ENCODE measurements at places on chromosomes 2 and 18. TPM values are rescaled to one million over a fixed set of nuclear protein-coding genes. Genes with fewer than 3 reads are reported as not detected.

The CTNNA2 gene
- not detected for total RNA-seq

The AMER3 gene
- not detected for total RNA-seq

The UGT1A10 gene
- not detected for total RNA-seq

The ASB3 gene
- 30.9 TPM for total RNA-seq

The PROKR1 gene
- total RNA-seq, result not detected

The SERPINB12 gene
- not detected for total RNA-seq

The GPBAR1 gene
- not detected for total RNA-seq

The KIF5C gene
- 0.34 TPM for total RNA-seq

The LRRC30 gene
- total RNA-seq, result not detected

The TYW5 gene
- total RNA-seq, result 7.4 TPM

The ANKRD62 gene
- total RNA-seq, result not detected

The LYG2 gene
- not detected for total RNA-seq

DNA sequence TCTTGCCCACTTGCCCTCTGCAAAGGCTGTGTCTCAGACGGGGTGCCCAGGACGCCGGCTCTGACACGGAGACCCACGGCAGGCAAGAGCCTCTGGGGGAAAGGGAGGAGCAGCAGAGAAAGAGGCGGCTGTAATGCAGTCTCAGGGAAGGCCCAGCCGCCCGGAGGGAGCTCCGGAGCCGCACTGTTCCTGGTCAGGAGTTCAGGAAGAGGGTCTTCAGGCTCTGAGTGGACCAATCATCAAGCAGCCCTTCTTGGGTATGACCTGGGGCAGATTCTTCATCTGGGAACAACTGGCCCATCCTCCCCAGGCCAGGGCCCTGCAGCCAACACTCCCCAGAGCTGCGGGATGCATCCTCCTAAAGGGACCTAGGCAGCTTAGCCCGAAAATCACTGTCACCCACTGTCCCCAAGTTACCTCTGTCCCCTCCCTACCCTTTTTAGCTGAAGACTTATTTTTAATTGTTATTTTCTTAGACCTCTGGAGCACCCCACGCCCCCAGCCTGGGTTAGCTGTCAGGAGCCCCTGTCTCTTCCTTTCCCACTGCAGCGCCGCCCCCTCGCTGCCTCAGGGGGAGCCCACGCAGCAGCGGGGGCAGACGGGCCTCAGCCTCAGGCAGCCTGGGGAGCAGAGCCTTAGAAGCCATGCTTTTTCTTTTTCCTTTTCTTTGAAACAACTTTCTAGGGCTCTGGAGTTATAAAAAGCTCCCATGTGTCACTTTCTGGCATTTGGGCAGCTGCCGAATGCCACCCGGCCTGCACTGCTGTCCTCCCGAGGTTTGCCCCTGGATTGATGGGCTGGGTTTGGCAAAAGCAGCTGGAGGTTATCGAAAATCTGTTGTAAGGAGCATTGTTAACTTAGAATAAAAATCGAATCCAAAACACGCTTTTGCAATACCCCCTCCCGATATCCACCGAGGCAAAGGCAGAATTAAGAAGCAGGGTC lies 644 bp upstream of the NEU2 start:
- DNase-seq, result no peak

DNA sequence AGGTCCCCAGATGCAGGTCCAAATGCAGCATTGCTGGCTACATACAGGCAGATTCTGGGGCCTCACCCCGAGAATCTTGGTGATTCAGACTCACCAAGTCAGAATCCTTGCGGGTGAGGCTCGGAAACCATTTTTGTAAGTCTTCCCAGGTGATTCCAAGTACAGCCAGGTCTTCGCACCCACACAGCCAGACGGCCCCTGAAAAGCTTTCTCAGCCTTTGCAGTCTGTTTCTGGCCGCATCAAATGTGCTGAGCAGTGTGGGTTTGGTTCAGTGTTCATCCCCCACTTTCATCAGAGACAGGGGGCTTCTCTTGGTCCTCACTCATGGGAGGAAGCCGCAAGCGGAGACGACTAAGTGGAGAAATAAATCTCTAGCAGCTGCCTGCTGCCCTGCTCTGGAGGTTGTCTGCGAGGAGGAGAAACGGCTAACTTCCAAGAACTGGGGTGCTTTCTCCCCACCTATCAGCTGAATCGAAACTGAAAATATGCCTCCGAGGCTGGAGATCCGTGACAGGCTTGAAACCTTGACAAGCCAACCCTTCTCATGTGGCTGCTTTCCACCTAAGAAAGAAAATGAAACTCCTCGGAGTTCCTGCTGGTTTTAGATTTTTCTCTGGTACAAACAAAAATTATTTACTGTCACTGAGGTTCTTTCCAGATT lies 8.9 kb upstream of the TMEM185B start:
- DNase-seq, result no peak

DNA sequence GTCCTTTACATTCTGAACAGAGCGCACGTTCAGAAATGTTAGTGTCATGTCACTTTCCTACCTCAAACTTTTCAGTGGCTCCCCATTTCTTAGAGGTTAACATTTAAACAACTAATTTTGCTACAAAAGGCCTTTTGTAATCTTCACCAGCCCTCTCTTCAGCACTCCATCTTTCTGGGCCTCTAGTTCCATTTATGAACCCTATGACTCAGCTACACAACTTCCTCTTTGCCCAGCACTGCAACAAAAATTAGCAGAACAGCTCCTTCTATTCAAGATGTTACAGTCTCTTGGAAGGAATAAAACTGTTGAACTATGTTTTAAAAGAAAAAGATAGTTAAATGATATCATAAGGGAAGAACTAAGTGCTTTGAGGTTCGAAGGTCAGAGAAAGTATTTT lies 139.9 kb downstream of the VWC2L start:
- DNase-seq, result no peak

GRCh38 chr18:6956495-6956894 lies 161.1 kb downstream of the LAMA1 start:
- DNase-seq, result no peak

DNA sequence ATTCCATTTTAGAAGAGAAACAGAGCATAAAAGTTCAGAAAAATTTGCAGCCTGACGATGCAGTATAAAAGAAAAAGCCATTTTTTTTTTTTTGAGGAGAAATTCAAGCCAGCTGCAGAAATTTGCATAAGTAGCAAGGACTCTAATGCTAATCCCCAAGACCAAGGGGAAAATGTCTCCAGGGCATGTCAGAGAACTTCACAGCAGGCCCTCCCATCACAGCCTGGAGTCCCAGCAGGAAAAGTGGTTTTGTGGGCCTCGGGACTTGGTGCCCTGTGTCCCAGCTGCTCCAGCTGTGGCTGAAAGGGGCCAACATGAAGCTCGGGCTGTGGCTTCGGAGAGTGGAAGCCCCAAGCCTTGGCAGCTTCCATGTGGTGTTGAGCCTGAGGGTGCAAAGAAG lies 325.3 kb upstream of the HNMT start:
- DNase-seq, result no peak

GRCh38 chr2:107785756-107786155 lies 40.9 kb upstream of the RGPD4 start:
- DNase-seq, result no peak

GRCh38 chr2:233691443-233692433 lies 952 bp upstream of the UGT1A6 start:
- DNase-seq, result no peak

DNA sequence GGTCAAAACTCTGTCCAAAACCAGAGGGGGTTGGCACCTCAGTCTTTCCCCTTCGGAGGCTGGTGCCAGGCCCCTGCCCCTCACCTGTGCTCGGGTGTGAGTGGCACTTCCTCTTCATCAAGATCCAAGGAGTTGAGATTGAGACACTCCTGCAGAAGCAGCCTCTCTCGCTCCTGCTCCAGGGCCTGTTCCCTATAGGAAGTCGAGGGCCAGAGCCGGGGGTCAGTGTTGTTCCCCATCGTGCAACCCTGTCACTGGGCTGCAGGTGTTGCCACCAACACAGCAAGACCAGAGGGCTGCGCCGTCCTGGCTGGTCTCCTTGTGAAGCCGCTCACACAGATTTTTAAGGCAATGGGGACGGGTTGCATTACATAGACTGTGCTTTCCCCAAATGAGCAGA lies 18.9 kb downstream of the FAM178B start:
- DNase-seq, result no peak

DNA sequence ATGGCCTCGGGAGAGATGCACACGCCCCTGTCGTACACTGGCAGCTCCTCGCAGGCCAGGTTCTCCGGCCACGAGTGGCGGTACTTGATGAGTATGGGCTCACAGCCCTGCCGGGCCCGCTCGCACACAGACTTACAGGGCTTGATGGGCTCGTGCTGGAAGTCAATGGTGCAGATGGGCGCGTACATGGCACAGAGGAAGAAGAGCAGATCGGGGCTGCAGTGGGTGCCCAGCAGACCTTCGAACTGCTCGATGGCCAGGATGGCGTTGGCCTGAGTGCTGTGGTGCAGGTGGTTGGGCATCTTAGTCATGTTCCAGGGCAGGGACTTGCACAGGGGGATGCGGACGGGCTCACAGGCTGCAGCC lies 359 bp downstream of the FRZB start:
- no peak for DNase-seq

DNA sequence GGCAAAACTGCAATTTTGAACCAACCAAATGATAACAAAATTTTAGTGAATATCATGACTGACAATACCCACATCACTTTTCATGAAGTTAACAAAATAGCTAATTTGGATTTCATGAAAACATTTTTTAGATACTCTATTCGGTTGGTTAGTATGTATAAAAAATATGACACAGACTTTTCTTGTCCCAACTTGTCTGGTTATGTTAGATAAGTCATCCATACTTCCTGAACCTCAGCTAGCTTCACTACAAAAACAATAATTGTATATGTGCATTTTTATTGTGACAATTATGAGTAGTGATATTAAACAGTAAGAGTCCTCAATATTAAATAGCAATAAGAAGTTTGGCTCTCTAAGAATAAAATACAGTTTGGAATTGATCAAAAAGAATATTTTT lies 408.1 kb upstream of the DSEL start:
- no peak for DNase-seq

DNA sequence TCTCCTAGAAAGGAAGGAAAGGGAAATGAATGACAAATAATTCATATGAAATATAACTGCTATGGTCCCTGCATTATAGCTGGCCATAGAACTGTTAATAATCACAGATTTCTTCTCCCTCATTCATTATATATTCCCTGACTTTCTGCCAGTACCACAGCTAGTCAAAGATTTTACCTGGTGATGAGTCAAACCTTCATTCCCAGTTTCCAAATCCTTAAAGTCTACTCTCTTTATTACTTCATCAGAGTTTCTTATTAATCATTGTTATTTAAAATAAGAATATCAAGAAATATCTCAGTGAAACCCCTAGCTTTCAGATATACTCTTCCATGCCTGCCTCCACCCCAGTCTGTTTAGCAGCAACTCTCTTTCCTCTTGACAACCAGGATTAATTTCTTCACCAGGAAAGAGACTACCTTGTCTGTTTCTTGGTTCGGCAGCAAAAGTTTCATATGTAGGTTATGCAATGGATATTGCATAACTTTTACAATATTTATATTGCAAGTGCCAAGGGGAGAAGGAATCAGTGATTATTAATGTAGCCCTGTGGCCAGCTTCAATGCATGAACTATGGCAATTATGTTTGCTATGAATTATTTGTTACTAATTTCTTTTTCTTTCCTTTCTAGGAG lies 533.8 kb downstream of the FBXO15 start:
- no peak for DNase-seq

- DNase-seq, result peak; percentile 89
These were observed 59.4 kb upstream of the CTLA4 start for GRCh38 chr2:203808046-203808750.

DNA sequence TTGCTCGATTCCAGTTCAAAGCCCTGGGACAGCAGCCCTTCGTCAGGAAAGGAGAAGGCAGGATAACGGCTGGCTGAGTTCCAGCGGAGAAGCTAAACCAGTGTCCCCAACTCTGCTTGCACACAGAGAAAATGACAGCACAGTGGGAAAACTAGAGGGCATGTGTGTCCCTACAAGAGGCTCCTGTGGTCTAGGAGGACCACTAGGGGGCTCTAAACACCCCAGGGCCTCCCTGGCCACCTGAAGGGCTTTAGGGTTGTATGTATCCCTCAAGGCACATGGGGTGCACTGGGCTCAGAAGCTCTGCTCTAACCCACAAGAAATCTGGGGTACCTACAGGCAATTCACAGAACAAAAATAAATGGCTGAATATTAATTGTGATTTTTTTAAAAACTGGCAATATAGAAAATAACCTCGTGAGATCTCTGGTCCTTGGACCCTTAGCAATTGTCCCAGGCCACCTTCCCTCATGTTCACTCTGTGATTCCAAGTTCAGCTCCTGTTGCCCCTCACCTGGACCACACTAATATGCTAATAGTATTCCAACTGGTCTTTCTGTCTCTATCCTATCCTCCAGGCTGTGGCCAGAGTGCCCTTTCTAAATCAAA lies 17.5 kb downstream of the STAT1 start:
- peak; percentile 74 for DNase-seq

DNA sequence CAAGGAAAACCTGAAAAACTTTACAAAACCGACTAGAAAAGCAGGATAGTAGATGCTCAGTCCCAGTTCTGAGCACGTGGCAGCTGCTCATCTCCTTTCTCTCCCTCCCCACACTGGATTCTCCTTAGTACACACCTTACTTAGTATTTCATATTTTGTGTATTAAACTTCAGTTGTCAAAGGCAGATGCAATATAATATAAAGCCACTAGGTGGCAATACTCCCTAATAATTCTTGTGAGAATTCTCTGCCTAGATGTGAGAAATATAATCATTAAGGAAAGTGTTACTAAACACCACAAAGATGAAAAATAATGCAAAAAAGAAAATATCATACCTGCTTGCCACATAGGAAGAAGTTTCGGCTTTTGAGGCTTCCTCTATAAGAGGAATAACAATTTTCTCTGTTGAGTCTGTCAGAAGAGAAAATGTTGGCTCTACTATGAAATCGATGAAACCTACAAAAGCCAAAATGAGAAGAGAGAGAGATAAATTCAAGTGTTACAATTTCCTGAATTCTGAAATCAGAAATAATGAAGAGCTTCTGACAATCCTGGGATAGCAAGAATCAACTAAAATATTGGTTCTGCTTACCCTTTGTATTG lies 200.6 kb downstream of the PPP1R1C start:
- DNase-seq, result peak; percentile 65

DNA sequence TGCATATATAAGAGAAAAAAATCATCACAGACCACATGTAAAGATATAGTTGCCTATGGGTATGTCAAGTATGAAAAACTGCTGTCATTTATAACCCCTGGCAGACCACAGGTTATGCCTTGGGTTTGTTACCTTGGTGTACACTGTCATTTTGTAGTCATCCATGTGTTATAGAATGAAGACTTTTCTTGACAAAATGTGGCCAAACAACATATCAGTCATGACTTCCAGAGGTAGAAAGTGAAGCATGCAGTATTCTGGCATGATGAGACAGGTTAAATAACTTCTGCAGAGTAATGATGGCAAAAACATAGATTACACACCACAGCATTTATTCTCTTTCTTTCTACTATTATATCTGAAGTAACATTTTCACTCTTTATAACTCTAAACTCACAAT lies 74.9 kb upstream of the NEUROD1 start:
- no peak for DNase-seq

GRCh38 chr2:55862673-55863390 lies 60.8 kb downstream of the EFEMP1 start:
- peak; percentile 99 for DNase-seq

GRCh38 chr18:59996370-59996966 lies 96.7 kb downstream of the PMAIP1 start:
- DNase-seq, result peak; percentile 73
